ENCODE measurements at places on chromosomes 5 and 9. TPM values are rescaled to one million over a fixed set of nuclear protein-coding genes. Genes with fewer than 3 reads are reported as not detected.
A peak's percentile ranks its signal among the peaks of the same experiment; 100 is the strongest.

Gene SNAPC4
- total RNA-seq: 7.4 TPM

Gene GPRIN1
- total RNA-seq: 2.4 TPM

Gene GRAMD2B
- total RNA-seq: 44.8 TPM

Gene FAM221B
- total RNA-seq: not detected

Gene DNAH5
- 0.70 TPM for total RNA-seq

- DNase-seq: no peak
These were observed 26.7 kb downstream of the CYFIP2 start for GRCh38 chr5:157292599-157292998.

DNA sequence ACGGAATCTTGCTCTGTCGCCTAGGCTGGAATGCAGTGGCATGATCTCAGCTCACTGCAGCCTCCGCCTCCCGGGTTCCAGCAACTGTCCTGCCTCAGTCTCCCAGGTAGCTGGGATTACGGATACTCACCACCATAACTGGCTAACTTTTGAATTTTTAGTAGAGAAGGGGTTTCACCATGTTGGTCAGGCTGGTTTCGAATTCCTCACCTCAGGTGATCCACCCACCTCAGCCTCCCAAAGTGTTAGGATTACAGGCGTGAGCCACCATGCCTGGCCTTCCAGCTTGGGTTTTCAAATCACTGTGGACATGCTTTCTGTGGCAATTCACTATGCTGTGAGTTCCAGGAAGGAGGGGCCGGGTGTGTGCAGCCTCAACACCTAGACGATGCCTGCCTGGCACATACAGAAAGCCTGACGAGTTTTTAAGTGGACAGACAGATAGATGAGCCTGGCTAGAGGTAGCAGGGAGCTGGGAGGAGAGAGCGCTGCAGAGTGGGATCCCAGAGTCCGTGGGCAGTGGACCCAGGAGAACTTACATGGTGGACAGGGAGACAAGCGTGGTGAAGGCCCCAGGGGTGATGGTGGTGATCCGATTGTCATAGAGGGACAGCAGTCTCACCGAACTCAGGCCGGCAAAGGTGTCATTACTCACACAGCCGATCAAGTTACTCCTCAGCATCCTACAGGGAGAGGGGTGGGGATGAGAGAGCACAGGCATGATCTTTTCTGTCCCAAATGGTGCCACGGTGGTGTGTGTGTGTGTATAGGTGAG is 173.4 kb upstream of the PANK3 start:
- DNase-seq: no peak

DNA sequence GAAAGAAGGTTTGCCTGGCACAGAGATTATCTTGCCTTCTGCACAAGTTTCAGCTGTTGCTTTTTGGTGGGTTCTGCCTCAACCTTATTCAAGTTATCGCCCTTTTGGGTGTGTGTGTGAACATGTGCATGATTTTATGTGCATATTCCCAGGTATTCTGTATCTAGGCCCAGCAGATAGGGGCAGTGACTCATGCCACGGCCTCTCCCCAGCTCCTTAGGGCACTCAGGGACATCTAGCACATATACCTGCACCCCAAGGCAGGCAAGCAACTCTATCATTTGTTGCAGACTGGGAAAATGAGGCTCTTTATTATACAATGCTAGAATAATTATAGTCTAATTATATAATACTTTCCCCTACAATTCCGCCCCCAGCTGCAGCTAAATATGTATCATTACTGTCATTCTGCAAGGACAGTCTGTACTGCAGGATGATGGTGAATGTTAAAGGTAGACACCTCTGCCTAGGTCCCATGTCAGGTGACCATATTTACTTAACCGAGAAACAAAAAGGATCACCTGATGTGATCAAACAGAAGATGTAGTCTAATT is 128.9 kb downstream of the PDE8B start:
- no peak for DNase-seq

GRCh38 chr5:132086277-132086794 is 12.7 kb downstream of the CSF2 start:
- DNase-seq: no peak

GRCh38 chr5:72472666-72473422 is 34.4 kb downstream of the ZNF366 start:
- DNase-seq: no peak

- no peak for DNase-seq
These were observed 6.2 kb downstream of the GNPDA1 start for GRCh38 chr5:142006363-142007236.

DNA sequence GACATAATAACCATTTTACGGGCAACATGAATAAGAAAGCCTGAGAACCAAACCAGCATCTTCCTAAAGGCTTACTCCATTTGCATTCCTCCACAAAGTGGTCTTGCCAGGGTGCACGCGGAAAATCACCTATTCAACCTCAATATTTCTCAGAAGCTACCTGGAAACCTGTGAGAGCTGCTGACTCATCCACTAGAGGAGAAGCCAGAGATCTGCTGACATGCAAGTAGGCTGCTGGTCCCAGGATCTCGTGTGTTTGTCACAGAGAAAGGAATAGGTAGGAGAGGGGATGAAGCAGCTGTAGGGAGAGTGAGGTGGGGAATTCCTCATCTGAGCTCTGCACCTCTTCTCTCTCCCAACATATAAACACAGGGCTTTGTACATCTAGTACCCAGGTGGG is 138.1 kb downstream of the ADAMTS12 start:
- DNase-seq: no peak

GRCh38 chr5:9690751-9691150 is 60.6 kb upstream of the TAS2R1 start:
- DNase-seq: no peak

- DNase-seq: no peak
These were observed 13.0 kb upstream of the CXXC5 start for GRCh38 chr5:139635191-139635590.

DNA sequence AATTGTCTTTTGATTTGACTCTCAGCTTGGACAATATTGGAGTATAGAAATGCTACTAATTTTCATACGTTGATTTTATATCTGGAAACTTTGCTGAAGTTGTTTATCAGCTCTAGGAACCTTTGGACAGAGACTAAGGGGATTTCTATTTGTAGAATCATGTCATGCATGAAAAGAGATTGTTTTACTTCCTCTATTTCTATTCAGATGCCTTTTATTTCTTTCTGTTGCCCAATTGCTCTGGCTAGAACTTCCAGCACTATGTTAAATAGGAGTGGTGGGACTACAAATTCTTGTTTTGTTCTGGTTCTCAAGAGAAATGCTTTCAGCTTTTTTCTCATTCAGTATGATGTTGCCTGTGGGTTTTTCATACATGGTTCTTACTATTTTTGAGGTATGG is 112.8 kb upstream of the CDH12 start:
- DNase-seq: no peak

GRCh38 chr9:107484117-107484723 is 5.3 kb downstream of the KLF4 start:
- DNase-seq: peak; percentile 73

Measured in mucosa of descending colon (tissue), 3 donors.